ENCODE measurements at places on chromosomes 7 and 10.

GRCh38 chr7:121961089-121961867 is 88.3 kb downstream of the PTPRZ1 start:
- peak; percentile 22 for DNase-seq

GRCh38 chr10:131911451-131911850 is 10.6 kb downstream of the PPP2R2D start:
- DNase-seq = no peak

DNA sequence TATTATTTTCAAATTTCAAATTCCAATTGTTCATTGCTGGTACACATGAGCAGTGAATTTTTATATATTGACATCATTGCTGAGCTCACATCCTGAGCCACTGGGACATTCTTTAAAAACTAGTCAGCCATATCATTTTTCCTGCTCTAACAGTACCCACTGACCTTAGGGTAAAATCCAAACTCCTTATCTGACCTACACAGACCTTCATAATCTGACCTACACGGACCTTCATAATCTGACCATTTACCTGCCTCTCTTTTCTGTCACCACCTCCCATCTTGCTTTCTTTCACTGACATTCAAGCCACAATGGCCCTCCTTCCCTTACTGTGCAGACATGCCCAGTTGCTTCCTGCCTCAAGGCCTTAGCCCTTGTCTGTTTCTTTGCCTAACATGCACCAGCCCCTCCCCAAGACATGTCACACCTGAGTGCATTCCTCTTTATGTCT is 16.1 kb upstream of the CUZD1 start:
- no peak for DNase-seq

GRCh38 chr10:412109-412508 is 276.9 kb downstream of the ZMYND11 start:
- DNase-seq = no peak

DNA sequence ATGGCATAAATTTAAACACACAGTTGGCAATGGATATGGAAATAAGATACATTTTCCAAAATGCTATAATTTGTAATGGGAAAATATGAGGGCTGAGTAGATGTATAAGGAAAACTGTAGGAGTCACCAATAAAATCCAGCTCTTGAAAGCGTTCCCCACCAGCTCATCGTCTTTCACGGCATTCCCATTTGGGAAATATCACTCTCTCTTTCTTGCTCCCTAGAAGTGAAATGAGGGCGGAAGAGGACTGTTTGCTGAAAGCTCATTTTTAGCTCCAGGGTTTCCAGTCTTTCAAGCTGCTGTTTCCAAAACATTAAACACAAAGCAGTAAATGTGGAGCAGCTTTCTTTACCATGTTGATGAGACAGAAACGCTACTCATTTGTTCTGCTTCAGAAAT is 104.6 kb upstream of the SFMBT2 start:
- no peak for DNase-seq

- DNase-seq = no peak
Observed at GRCh38 chr10:129956876-129957673, 7.0 kb downstream of the EBF3 start.

DNA sequence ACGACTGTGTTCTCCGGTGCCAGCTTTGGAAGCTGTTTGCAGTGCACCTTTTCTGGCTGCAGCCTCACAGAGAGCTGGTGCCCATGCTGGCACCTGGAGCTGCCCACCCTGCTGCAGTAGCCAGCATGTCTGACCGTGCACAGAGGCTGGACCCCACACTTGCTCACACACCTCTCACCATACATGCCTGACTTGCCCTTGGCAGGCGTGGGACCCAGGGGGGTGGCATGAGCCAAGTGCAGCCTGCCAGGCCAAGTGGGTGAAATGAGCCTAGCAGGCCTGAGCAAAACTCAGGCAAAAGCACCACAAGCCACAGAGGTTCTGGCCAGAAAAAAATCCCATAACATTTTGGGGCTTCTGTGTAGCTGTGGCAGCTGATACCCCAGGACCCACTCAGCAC is 258.8 kb downstream of the XPNPEP1 start:
- DNase-seq = no peak

DNA sequence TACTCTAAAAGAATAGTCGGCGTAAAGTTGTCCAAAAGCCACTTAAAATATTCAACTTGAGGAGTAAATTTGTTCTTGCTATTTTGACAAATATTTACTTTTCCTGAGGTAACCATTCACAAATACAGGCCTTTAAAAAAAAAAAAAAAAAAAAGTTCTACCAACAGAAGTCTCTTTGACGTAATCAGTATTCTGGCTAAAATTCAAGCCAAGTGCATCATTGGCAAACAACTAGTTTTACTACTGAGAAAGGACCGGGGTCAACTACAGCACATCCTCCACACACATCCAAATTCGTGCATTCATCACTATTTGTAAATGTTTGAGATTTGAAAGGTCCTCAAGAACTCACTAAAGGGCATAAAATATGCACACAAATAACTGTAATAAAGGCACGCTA is 2.0 kb downstream of the OAT start:
- no peak for DNase-seq

GRCh38 chr10:4494551-4494950 is 331.5 kb upstream of the AKR1E2 start:
- no peak for DNase-seq

DNA sequence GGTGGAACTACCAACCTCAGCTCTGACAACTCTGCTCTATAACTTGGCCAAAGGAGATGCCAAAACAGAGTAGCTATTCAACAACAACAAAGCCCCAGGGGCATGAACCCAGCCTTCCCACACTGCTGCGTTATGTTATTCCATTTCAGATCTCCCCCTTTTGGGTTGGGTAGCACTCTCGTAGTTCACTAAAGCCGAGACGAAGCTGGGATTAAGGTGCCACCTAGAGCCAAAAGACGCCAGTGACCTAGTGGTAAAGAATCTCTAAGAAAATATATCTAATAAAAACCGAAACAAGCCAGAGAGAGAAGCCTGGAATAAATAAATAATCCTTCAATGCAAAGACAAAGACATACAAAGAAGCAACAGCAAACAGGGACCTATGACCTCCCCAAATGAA is 217.3 kb downstream of the HERPUD2 start:
- no peak for DNase-seq

DNA sequence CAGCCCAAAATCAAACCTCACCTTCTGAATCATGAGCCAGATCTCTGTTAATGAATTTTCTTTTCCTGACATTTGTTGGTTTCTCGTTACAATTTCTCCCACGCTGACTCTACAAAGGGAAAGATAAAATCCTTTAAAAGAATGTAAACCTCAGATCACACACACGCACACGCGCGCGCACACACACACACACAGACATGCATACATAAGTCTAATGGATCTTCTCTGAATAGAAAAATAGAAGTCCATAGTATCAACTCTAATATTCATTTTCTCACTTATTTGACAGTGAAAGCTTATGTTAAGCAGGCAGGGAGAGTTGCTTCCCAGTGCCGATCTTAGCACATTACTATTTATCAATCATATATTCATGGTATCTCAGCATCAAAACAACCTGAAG is 1.4 kb downstream of the ETV1 start:
- DNase-seq = no peak

DNA sequence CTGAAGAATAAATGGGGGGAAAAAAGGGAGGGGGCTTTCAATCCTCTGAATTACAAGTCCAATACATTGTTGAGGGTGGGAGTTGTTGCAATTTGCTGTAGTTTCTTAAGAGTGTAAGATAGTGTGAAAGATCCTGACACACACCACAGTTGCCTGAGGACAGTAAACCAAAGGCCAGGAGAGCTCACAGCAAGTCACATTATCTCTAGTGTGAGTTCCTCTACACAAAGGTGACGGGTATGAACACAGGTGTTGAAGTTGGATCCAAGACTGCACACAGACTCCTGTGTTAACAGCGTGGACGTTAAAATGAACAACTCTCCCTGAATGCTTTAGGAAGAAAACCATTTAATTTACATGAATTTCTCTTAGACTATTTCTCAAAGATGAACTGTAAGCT is 12.0 kb downstream of the LARP4B start:
- no peak for DNase-seq

DNA sequence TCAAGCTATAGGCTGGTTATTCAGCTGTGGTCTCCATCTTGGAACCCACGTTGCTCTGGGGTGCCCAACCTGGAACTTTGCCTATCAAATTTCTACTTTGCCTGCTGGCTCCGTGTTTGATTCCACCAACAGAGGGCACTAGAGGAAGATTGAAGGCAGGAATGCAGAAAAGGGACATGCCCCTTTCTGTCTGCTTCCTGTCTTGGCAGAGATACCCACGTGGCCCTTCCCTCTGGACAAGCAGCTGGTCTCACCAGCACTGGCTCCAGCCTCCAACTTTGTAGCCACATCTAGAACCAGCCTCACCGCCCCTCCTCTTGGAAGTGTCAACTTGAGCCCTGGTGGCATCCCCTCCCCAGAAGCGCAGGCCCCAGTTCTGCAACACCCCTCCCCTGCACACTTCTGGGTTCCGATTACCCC is 52.1 kb upstream of the ZNF438 start:
- DNase-seq = peak; percentile 78

Data from D341Med (cell line).